DMS 273 treated with DMSO at 0.1 percent for 48 hours (cell line): ENCODE measurements at places on chromosomes 5 and 9.

DNA sequence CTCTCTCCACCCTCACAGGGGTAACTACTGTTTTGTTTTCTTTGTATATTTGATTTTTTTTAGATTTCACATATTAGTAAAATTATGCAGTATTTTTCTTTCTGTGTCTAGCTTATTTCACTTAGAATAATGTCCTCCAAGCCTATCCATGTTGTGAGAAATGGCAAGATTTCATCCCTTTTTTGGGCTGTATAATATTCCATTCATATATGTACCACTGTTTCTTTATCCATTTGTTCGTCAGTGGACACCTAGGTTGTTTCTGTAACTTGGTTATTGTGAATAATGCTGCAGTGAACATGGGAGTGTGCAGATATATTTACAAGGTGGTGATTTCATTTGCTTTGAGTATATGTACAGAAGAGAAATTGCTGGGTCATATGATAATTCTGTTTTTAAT is 144.0 kb upstream of the CHD1 start:
- DNase-seq, result no peak

GRCh38 chr9:20117986-20118385 is 329.1 kb upstream of the SLC24A2 start:
- DNase-seq, result no peak

DNA sequence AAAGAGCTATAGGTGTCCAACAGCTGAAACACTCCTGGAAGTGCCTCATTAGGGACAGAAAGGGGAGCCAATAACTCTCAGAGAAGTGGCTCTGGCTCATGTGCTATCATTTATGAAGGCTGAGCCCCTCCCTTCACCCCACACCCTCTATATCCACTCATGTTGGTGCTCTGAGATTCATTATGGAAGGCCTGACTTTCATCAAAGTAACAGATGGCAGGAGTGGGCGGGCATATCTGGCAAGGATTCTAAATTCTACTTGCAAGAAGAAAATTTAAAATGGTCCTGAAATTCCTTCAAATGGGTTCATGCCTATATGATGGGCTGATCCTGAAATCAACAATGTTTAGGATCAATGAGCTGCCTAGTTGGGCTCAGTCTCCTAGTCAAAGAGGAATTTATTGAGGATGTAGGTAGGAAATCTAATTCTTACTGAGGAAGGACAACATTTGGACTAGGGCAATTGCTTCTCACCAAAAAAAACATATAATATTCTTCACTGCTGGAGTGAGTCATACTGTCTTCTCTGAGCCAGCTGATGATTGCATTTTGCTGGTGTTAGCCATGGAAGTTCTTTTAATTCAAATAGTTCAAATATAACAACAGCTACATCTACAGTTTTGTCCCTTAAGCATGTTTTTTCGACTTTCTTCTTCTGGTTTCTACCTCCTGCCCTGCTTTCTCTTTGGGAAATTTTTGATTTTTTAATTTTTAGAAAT is 23.5 kb downstream of the NMRK1 start:
- DNase-seq, result peak; percentile 44

GRCh38 chr9:126093771-126094170 is 232.9 kb upstream of the MVB12B start:
- no peak for DNase-seq

DNA sequence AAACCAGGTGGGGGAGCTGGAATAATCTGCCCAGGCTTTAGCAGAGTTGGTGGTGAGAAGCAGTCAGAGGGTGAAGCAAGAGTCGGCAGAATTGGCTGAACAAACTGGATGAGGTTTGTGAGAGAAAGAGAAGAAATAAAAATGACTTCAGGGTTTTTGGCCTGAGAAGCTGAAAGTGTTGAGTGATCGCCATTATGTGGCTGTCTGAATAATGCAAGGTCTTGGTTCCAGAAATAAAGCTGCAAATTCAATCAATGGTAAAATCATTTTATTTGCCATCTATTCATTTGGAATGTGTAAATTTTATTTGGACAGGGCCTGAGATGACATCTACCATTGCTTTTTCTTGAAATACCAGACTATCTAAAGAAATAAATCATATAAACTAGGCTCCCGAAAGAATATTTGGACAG is 50.4 kb upstream of the DAB2 start:
- DNase-seq, result no peak

DNA sequence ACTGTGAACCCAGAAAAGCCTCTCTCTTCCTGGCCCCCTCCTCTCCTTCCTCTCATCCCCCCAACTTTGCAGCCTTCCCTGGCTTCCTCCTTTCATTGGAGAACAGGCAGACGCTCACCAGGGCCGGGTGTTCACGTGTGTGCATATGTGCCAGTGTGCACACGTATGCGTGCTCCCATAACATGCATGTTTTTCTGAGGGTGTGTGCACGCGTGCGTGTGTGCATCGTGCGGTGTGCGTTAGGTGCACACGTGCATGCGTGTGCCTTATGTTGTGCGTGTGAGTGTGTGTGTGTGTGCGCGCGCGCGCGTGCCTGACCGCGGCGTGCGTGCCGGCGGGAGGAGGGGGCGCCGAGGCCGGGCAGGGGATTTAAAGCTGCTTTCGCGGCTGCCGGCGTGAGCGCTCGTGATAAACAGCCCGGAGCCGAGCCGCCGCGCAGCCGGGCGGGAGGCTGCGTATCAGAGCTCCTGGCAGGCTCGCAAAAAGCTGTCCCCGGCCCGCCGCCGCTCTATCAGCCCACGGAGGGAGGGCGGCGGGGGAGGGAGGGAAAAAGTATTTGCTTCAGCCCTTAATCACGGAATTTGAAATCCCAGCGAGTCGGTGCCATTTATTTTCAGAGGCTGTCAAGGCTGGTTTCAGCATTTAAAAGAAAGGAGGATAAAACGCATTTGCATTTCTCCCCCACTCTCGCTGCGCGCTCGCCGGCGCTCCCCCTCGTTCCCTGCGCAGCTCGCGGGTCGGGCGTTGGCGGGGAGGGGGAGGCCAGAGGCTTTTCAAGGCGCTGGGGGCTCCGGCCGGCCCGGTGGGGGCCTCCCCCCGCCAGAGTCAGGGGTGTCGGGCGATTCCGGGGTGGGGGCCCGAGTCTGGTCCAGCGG is 183.9 kb downstream of the C9orf50 start:
- DNase-seq, result no peak

GRCh38 chr9:85155352-85155751 is 485.8 kb downstream of the NTRK2 start:
- DNase-seq, result no peak

GRCh38 chr9:27528886-27529315 is 713 bp downstream of the MOB3B start:
- DNase-seq, result no peak

- no peak for DNase-seq
Observed at GRCh38 chr5:32767948-32768467, 56.9 kb downstream of the NPR3 start.

DNA sequence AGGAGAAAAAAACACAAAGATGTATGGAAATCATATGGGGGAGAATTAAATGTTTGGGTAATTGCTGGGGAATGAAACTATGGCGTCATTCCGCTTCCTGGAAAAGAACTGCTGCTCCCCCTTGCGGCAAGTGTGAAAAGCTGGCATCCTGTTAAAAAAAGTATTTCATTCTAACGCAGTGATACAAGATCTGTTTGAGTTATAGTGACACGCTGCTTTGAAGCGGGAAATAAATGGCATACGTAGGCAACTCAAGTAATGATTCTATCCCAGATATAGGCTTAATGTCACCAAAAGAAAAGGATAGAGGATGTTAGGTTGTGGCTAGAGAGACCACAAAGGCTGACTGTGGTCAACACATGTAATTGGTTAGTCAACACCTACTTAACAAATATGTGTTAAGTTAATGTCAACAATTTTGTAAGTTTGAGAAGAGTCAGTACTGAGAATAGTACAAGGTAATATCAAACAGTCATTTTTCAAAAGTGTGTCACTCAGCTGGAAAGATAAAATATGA is 70.2 kb upstream of the ALDH1A1 start:
- no peak for DNase-seq

DNA sequence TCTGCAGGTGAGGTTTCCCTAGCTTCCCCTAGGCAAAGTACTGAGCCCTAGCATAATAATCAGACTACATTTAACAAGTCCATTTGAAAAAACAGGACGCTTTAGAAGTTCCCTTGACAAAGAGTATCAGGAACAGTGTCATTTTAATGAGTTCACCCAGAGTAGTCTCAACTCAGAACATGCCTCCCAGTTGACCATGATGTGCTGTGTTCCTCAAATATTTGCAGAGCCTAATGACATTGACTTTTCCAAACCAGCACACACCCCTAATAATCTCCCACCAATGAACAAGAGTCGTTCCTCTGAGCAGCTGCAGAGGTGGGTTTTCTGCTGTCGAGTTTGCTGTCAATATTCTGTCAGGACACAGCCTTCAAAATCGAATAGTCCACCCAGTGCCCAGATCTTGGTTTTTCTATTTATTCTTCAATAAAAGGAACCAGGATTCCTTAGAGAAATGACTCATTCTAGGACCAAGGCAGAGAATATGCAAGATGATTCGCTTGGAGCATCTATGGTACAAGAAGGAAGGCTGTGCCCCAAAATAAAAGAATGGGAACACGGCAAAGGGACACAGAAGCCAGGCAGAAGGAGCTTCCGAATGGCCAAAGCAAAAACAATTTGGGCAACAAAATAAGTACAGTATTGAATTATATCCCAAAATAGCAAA is 57.6 kb downstream of the OTULIN start:
- DNase-seq, result no peak

GRCh38 chr9:135181336-135181735 is 93.9 kb downstream of the OLFM1 start:
- DNase-seq, result no peak

GRCh38 chr9:114272739-114273431 is 50.0 kb upstream of the ORM1 start:
- no peak for DNase-seq

GRCh38 chr9:116323012-116323411 is 169.4 kb downstream of the PAPPA start:
- DNase-seq, result no peak

DNA sequence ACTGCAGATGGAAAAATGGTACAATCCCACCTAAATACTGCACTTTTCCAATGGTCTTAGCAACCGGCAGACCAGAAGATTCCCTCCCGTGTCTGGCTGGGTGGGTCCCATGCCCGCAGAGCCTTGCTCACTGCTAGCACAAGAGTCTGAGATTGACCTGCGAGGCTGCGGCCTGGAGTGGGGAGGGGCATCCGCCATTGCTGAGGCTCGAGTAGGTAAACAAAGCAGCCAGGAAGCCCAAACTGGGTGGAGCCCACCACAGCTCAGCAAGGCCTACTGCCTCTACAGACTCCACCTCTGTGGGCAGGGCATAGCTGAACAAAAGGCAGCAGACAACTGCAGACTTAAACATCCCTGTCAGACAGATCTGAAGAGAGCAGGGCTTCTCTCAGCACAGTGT is 221.6 kb upstream of the CTNND2 start:
- DNase-seq, result no peak

- peak; percentile 83 for DNase-seq
Observed at GRCh38 chr9:97564291-97565175, 63.1 kb downstream of the TMOD1 start.

DNA sequence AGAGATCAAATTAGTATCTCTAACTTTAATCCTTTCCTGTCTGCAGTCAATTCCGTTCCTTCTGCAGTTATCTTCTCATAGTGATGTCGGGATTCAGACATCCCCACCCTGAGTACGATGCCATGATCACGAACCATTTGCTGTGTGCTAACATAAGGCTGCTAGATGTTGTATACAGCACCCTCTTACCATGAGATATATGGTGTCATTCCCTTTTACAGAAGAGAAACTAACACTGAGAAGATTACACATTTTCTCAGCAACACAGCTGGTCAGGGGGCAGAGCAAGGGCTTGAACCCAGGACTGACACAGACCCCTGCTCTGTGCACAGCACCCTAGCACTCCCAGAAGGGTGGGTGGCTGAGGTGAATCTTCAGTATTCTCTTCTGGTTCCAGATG is 46.9 kb upstream of the HSD17B4 start:
- DNase-seq, result no peak

DNA sequence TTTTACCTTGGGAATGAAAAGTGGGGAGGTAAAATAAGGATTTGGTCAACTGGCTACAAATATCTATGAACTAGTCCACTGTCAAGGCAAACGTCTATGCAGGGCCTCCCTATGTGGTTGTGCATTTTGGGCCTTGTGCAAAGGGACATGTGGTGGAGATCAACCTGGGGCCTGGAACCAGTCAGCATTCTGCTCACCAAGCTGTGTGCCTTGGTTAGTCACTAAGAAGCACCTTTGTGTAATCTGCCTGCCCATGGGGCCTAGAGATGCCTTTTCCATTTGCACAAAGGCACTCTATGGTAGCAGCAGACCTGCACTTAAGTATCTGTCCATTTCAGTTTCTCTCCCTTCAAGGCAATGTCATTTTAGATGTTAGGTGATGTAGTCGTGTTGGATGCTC is 184.0 kb downstream of the GNAQ start:
- no peak for DNase-seq

- DNase-seq, result no peak
Observed at GRCh38 chr5:105639068-105639467, 2031.7 kb downstream of the EFNA5 start.

DNA sequence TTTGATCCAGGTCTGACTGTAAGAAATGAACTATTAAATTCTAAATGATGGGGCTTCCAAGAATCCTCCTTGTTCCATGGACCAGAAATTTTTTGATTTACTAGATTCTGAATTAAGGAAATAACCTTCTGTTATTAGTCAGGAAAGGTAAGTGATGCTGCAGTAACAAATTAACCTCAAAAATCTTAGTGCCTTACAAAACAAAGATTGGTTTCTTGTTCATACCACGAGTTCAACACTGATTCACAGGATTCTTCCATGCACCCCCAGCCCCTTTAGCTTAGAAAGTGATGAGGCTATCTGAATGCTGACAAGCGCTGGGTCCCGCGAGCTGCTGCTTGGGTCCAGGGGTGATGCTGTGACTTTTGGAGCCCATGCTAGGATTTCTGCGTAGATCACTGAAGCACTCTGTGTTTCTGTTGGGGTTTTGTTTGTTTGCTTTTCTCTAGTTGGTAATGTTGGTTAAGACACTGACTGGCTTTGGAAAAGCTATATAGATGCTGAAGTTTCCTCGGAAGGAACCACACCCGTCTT is 52.3 kb downstream of the COL15A1 start:
- DNase-seq, result no peak
